ENCODE measurements at places on chromosomes 6 and 20.

- no peak for DNase-seq
These were observed 14.9 kb downstream of the PHACTR2 start for GRCh38 chr6:143692696-143693095.

GRCh38 chr20:9506964-9507369 is 7.4 kb upstream of the LAMP5 start:
- DNase-seq, result no peak

DNA sequence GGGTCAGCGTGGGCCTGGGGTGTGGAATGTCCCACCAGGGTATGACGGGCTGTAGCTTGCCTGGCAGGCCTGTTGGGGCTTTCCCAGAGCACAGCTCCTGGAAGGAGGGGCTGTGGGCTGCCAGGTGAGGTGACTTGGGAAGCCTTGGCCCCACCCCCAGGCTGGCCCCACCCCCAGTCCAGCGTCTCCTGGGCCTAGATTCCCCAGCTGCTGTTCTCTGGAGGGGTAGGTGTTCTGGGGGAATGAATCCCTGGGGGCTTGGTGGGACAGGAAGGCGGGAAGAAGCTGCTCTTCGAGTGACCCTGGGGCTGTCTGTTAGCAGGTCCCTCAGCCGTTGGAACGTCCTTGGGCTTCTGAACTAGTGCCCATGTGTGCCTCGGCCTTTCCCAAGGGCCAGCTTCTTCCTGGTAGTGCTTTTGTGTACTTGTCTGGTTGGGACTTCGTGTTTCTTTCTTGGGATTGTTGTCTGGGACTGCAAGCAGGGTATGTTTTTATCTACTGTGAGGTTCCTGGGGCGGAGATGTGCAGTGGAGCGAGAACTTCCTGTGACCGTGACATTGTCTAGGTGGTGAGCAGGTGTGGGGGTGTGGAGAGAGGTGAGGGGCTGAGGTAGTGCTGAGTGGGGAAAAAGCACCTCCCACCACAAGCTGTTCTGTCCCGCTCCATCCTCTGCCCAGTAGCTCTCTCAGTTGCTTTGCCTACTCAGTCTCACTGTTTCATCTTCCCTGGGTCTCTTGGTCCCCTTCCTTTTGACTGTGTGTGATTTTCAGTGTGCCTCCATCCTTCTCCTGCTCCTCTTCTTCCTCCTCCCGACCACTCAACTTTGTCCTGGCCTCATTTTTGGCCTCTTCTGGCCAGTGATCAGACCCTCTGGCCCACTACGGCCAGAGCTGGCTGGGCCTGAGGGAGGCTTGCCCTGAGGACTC is 1.3 kb upstream of the DDR1 start:
- DNase-seq, result no peak

DNA sequence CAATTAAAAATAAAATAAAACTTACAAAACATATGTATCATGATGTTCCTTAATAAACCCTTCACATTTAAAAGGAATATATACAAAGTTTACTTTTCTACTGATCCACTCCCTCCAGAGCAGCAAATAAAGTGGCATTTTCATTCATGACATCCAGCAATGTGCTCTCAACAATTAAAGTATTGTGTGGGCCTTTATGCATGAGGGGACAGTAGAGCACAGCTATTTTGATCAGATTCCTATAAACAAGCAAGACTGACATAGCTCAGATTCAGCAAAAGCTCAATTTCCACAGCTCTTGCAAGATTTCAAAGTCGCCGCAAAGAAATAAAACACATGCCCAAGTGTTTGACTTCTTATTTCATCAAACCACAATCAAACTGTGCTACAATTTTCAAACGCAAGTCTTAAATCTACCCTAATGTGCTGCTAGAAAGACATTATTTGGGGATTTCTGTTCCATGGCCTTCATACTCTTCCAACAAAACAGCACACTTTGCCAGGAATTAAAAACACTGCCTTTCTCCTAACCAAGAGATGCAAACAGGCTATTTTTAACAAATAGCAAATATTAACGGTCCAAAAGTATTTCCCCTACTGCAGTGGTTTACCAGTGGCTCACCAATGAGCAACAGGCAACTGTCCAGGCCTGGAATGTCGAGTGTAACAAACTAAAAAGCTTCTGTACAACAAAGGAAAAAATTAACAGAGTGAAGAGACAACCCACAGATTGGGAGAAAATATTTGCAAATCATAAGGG is 52.3 kb downstream of the MBOAT1 start:
- DNase-seq, result no peak

DNA sequence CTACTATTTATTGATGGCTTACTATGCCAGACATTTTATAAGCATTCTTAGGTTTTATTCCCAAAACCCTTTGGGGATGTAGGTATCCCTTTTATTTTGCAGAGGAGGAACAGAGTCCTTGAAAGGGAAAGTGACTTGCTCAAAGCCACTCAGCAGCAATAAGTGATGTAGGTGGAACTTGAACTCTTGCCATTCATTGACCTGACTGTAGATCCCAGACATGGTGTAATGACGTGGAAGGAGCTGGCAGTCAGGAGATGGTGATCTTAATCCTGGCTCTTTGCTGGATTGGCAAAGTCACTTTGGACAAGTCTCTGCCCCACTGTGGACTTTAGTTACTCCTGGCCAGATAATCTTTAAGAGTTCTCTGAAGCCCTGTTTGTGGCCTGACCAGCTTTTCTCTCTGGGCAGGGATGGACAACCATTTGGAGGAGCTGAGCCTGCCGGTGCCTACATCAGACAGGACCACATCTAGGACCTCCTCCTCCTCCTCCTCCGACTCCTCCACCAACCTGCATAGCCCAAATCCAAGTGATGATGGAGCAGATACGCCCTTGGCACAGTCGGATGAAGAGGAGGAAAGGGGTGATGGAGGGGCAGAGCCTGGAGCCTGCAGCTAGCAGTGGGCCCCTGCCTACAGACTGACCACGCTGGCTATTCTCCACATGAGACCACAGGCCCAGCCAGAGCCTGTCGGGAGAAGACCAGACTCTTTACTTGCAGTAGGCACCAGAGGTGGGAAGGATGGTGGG is 1.6 kb downstream of the DBNDD2 start:
- no peak for DNase-seq

DNA sequence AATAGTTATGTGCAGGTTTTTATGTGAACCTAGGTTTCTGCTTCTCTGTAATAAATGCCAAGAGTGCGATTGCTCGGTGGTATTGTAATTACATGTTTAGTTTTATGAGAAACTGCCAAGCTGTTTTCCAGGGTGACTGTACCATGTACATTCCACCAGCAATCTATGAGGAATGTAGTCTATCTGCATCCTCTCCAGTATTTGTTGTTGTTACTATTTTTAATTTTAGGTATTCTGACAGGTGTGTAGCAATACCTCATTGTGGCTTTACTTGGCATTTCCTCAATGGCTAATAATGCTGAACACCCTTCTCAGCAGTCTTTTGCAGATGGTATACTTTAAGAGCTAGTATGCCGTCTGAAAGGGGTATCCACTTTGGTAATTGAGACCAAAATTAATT is 142.1 kb downstream of the BMP2 start:
- no peak for DNase-seq
